Activated T-cell treated with anti-CD3 and anti-CD28 coated beads, Interleukin-2, amount 50 U/mL, for 1 hour (primary cell): ENCODE measurements at places on chromosomes 16 and 17.

GRCh38 chr17:72592242-72592966, 471.6 kb downstream of the SOX9 start:
- DNase-seq: peak; percentile 48

DNA sequence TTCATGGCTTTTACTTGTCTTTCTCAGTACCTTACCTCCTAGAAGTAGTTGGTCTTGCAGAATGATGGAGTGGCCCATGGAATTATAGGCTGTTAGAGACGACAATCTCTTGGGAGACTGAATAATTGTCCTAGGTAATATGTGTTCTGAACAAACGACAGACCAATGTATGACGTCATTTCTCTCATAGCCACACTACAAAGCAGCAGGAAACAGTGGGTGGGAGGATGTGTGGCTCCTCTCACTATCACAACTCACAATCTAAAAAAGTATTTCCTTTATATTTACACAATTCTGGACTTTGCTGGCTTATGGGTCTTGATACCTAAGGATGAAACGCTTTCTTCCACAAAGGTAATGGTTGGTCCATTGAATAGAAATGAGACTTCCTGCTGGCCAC, 183.9 kb downstream of the TOX3 start:
- DNase-seq: no peak

- no peak for DNase-seq
Measured at GRCh38 chr17:19261426-19261825, 24.3 kb downstream of the EPN2 start.

DNA sequence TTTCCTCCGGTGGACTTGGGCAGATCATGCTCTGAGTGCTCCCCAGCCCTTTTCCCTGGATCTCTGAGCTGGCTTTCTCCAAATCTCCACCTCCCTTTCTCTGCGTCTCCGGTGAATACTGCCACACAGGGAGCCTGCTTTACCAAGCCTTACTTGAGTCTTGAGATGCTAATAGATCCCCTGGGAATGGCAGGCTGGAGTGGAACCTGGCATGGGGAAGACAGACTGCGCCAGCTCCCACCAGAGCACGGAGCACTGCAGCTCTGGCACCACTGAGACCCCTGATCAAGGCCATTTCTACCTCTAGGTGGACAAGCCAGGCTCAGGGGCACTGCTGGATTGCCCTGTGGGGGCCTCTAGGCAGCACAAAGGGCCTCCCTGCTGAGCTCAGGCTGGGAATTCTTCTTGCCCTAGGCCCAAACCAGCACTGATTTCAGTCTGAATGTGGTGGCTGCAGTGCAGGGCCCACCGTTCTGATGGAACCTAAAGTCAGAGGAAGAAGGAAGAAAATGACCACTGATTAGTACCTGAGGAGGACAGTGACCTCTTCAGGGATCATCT, 74.3 kb upstream of the CRHR1 start:
- no peak for DNase-seq
